ENCODE measurements at places on chromosomes 3 and 15.
A peak's percentile ranks its signal among the peaks of the same experiment; 100 is the strongest.

DNA sequence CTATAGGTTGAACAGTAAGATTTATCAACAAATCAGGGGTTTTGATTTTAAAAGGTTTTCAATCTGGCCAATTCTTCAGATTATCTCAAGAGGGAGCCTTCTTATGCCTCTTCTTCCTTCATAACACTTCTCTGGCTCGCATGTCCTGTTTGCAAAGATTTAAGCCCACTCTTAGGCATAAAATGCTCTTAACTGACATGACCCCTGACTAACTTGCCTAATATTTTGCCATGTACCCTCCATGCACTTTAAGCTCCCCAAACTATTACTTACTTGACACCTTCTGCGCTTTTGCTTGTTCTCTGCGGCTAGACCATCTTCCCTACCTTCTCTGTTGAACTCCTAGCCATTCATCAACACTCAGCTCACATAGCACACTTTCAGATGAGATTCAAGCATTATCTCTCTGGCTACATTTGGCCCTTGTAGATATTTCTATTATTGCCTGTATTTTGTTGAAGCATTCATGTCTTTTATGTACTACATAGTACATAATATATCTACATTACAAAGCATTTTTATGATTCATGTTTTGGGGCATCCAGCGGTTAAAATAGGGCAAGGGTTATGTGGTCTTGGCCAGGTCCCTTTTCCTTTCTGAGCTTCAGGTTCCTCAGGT lies 1.0 kb upstream of the ARIH1 start:
- DNase-seq, result no peak

GRCh38 chr3:189778340-189778950 lies 147.3 kb downstream of the TP63 start:
- no peak for DNase-seq

DNA sequence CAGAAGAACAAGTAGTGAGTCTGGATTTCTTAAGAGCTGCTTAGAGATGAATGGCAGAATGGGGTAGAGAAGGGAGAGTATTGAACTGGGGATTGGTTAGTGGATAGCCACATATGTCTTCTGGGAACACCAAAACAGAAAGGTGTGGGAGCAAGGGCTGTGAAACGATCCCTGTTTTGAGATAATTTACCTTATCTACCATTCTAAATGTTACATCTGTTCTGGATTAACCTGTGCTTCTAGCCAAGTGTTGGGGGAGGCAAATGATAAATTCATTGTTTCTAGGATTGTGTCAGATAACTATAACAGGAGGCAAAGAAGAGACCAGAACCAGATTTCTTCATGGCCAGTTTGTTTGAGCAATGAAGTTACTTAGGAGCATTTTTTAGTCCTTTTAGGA lies 8.4 kb downstream of the NR1D2 start:
- no peak for DNase-seq

DNA sequence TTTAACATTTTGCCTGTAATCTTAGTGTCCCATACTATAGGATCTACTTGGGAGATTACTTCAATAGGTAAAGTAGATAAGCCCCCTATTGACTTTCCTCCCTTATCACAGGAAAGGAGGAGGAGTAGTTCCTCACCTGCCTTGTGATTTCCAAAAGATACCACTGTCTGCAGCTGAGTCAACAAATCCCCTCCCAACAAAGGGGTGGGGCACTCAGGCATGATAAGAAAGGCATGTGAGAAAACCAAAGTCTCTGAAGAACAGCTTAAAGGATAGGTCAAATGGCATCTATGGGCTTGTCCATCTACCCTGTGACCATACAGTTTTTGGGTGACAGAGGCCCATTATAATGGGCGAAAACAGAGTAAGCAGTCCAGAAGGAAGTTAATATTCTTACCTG lies 71.3 kb upstream of the WNT7A start:
- DNase-seq, result no peak

- no peak for DNase-seq
Measured at GRCh38 chr3:170717410-170718402, 131.8 kb upstream of the SLC7A14 start.

DNA sequence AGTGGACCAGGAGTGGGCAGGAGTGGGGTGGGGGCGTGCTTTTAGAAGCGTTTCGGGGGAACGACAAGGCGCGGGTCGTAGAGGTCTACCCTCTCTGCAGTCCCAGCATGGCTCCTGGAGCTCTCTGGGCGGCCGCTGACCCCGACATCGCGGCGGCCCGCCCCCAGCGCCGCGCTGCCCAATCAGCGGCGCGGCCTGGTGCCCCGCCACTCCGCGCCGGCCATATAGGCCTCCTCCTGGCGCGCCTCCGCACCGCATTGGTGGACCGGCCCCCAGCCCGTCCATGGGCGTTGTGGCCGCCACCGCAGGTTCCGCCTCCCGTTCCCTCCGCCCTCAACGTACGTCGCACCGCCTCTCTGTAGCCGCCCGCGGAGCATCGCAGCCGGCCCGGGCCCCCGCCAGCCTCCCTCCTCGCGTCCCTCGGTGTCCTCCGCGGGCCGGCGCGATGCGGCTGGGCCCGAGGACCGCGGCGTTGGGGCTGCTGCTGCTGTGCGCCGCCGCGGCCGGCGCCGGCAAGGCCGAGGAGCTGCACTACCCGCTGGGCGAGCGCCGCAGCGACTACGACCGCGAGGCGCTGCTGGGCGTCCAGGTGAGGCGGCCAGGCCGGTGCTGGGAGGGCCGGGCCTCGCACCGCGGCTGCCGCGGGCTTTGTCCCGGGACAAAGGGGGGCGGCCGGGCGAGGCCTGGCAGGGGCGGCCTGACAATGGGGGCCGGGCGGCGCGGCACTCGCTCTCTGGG lies at the start of gene RCN2:
Gene RCN2 (plus strand): TSS at position 353 of the 738 bp plus-strand sequence. CDS start 93 bp downstream, at position 446.
- DNase-seq, result peak; percentile 84

DNA sequence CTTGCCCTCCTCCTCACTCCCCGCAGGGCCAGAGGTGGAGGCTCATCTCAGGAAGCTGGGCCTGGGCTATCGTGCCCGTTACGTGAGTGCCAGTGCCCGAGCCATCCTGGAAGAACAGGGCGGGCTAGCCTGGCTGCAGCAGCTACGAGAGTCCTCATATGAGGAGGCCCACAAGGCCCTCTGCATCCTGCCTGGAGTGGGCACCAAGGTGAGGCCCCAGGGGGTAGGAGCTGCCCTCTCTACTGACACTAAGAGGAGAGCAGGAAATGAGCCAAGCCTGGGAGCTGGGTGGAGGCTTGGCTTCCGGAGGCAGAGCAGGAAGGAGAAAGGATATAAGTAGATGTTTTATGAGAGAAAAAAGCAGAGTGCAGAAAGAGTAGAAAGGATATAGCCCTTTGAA lies 4.9 kb downstream of the OGG1 start:
- no peak for DNase-seq

DNA sequence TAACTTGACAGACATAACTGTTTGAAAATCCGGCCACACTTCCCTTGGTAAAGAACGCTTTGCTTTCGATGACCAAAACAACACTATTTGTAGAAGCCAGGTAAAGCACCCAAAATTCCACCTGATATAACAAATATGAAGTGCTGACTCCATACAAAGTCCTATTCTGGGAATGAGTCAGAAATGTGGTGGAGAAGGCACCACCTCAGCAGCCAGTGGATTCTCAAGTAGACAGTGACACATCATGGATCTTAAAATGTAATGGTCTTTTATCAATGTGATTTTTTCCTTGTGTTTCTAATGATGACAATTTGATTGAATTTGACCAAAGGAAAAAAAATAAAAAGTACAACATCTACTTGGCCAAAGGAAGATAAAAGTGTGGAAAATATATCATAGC lies 135.0 kb upstream of the WNT5A start:
- no peak for DNase-seq

GRCh38 chr3:141250828-141251227 lies 19.2 kb downstream of the PXYLP1 start:
- no peak for DNase-seq

DNA sequence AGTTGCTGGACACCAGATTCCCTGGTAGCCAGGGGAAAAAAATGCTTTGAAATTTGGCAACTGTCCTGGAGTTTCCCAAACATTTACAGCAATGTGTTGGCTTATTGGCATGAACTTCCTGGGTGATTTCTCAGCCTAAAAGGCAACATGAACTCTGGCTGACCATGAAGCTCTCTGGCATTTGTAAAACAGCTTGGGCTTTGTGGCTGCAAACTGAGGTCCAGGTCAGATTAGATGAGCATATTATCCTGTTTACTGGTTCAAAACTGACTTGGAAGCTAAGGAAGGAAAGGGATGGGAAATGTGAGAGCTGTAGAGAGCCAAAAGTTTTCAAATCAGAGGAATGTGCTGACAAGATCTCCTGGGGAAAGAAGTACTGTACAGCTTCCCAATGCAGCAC lies 139.0 kb downstream of the P3H2 start:
- no peak for DNase-seq

DNA sequence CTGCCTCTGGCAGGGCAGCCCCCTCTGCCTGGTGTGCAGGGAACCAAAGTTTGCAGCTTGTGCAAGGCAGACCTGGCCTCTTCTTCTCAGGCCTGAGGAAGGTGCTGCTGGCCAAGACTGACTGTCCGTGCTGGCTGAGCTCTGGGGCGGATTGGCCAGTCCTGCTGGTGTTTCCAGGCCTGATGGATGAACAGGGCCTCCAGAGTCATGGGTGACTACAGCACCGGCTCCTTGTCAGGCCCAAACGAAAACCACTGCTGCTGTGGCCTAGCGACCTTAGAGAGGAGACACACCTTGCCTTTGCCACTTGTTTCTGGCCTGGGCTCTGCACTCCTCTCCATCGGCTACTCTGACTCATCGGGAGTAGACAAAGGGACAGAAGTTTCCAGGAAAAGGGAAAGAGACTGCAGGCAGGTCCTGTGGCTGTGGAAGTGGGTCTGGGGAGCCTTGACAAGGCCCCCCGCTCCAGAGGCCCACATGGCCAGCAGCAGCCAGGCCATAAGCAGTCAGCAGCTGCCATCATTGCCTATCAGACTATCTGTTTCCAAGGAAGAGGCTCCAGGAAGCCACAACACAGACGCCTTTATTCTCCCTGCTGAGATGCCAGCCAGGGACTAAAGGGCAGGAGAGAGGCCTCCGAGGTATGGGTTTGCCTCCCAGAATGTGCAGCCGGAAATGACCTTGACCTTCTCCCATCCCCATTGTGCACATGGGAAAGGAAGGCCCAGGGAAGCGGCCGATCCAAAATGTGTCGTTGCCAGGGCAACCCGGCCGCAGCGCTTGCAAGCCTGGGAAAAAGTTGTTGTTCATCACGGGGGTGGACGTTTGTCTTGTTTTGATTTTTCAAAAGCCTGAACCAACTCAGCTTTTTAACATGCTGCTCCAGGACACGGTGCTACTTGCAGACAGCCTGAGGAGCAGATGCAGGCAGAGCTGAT lies 160.5 kb downstream of the CHSY1 start:
- no peak for DNase-seq

DNA sequence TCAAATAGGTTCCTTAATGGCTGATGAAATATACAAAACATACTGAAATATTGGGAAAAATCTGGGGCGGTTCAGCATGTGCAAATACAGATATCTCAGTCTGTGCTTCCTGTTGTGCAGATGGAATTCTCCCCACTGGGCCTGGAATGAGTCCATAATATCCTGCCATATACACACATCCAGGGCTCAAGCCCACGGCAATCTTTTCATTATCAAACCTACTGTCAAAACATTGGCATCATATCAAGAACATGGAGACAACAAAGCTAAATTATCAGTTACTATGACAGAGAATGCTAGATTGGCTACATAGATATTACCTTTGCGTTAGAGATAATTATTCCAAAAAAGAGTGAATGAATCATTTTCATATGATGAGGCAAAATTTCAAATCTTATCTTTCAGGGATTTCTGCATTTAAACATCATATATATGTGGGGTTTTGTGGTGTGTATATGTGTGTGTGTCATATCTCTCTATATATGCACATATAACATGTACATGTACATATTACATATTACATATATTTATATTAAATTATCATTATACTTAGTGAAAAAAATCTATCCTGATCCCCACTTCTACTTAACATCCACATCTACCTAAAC lies 713.3 kb downstream of the GBE1 start:
- no peak for DNase-seq

GRCh38 chr3:54053211-54053610 lies 69.1 kb upstream of the CACNA2D3 start:
- no peak for DNase-seq

- DNase-seq, result no peak
Measured at GRCh38 chr15:89002830-89003229, 85.4 kb upstream of the ABHD2 start.

- no peak for DNase-seq
Measured at GRCh38 chr15:27884726-27885125, 214.4 kb downstream of the OCA2 start.

DNA sequence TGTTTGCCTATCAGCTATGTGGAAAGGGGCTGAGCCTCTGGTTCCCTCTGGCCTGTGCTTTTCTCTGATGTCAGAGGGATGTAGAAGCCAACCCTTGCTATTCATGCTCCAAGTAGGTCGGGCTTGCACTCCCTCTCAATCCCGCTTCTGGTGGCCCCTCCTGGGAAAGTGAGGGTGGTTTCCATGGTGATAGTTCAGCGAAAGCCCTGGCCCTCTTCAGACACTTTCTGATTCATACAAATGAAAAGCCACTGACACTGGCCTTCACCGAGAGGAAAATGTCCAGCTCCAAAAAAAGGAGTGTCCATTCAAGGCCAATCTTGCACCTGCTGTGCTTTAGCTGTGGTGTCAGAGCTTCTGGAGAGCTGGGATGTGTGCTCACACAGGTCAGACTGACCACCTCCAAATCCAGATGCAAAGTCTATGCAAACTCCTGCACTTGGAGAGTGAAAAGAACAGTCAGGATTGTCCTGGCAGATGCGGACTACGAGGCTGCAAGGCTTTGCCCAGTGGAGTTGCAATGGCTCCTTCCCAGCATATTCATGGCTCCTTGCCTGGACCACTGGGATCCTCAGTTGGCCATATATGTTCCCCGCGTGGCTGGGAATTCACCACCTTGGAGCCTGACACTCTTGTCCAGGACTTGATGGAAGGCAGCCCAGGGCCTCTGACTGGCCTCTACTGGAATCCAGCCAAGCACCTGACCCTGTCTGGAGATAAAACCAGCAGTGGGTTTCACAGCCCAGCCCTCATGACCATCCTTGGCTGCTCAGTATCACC lies 96.6 kb downstream of the CEMIP start:
- no peak for DNase-seq

GRCh38 chr15:53872410-53872809 lies 105.8 kb upstream of the UNC13C start:
- no peak for DNase-seq

DNA sequence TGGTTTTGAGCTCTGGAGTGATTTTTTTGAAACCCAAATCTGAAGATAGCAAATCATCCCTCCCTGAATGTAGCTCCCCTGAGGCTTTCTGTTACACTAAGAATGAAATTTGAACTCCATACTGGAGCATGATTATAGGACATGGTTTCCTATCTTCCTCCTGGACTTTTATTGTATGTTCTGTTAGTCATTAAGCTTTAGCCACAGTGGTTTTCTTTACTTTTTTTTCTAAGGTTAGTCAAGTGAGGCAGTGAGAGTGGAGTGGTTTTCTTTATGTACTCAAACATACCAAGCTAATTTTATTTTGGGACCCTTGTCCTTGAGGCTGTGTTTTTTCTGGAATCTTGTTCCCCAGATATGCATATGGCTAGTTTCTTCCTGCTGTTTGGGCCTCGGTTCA lies 55.2 kb upstream of the FRMD4B start:
- no peak for DNase-seq

DNA sequence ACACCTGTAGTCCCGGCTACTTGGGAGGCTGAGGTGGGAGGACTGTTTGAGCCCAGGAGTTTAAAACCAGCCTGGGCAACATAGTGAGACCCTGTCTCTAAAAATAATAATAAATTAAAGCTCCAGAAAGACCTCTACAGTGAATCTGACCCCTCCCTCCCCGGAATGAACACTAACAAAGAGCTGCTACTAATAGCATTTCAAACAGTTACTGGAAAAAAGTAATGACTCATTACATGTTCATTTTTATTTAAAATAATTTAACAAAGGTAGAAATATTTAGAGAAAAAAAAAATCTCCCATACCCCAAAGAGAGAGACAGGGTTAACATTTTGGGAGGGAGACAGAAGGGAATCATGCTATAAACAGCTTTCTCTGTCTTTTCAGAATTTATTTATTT lies 2.2 kb upstream of the UBA3 start:
- DNase-seq, result no peak
